Fibroblast of mammary gland (primary cell): ENCODE measurements at places on chromosomes 7 and 10.

GRCh38 chr10:114811862-114812261 lies 9.7 kb upstream of the FHIP2A start:
- DNase-seq = no peak

GRCh38 chr7:95716357-95717122 lies 55.8 kb upstream of the DYNC1I1 start:
- DNase-seq = no peak

GRCh38 chr7:139776486-139777132 lies 1.2 kb downstream of the HIPK2 start:
- peak; percentile 40 for DNase-seq

- no peak for DNase-seq
Measured at GRCh38 chr7:90430614-90431460, 27.6 kb downstream of the CLDN12 start.

DNA sequence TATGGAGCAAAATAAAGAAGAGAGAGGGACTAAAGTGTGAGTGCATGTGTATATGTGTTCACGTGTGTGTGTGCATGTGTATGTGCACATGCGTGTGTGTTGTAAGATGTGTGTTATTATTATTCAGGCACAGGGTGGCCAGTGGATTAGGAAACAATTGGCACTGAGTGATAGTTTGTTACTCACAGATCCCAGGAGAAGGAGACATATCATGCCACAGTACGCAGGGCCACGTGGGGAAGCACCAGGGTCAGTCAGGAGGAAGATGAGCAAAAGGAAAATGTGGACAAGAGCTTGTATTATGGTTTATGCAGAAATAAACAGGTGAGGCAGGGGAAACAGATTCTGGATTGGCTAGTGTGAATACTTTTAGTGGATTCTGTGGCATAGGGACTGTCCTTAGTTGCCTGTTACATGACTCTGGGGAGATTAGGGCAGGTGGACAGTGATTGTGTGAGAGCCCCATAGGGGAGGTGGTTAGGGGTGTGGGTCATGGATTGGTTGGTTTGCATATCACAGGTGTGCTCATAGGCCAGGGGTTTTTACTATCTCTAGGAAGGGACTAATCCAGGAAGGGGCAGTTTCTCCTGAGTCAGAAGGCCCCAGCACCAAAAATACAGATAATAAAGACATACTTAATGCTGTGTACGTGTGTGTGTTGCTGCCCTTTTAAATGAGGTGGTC lies 90.0 kb downstream of the PLXDC2 start:
- peak; percentile 4 for DNase-seq

- no peak for DNase-seq
Measured at GRCh38 chr7:130993671-130994365, 259.8 kb upstream of the KLF14 start.

DNA sequence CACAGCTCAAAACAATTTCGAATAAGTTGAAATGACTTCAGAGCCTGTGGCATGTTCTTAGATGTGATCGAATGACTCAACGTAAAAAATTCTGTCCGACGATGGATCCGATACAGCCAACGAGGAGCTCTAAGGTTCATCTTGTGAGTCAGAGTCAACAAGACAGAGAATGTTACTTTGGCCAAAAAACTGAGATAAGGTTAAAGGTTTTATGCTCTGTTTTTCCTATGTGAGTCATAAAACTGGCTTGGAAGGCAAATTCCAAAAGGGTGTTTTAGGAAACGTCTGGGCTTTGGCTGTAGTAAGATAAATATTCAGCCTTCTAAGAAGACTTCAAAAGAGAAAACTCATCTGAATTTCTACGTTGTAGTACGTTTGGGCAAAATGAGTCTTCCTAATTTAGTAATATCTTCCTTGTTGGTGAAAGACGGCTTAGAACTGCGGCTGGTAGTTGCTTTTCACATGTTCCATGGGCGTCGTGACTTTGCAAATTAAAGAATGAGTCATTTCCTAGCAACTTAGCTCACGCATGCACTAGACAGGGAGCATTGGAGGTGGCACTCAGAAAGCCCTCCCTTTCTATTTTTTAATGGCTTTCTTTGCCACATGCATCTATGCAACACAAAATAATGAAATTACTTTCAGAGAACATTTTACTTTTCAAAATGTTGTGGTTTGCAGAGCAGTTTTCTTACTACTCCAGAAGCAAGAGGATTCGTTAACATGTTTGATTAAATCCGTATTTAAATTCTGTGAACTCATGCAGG lies 28.2 kb downstream of the PFKP start:
- peak; percentile 100 for DNase-seq

DNA sequence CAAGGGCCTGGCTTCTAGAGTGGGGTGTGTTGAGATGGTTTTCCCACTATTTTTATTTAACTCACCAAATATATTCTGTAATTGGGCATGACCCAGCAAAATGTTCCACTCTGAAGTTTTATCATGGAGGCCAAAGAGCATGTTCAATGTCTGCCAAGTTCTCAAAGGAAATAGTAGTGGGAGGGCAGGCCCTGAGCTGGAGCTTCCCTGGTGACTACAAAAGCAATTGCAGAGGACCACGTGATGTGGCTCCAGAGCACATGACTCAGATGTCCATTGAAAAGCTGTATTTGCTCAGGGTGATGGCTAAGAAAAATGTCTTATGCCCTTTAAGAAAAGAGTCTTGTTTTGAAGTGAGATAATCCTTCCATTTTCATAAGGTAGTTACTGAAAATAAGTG lies 1024.8 kb downstream of the LRMDA start:
- DNase-seq = peak; percentile 73

DNA sequence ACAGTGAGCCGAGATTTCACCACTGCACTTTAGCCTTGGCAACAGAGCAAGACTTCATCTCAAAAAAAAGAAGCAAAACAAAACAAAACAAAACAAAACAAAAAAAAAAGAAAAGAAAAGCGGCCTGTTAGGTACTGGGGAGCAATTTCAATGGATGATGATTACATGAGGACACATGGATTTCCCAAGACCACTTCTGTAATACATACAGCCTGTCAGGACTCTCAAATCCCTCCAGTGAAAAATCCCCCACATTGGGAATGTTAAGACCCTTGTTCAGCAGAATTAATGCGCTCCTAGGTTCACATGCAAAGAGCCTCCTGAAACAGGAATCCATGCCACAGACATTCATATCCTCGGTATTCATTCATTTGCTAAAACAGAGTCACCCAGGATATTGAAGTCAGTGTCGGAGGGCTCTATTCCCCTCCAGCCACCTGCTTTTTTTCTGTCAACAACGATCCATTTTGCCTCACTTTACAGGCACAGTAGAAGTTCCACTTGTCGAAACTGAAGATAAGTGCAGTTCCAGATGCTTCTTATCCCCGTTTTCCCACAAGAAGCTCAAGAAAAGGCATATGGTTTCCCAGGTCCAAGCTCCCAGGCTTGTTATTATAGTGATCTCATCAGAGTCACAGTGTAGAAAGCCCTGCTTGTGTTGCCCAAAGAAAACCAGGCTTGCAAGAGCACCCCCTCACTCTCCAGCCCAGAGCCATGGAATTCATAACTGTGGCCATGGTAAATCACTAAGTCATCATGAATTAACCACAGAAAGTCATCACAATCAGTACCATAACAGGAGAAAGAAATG lies 20.2 kb downstream of the SLC16A12 start:
- DNase-seq = peak; percentile 100

- DNase-seq = peak; percentile 46
Measured at GRCh38 chr7:76089865-76090475, 42.1 kb downstream of the MDH2 start.

DNA sequence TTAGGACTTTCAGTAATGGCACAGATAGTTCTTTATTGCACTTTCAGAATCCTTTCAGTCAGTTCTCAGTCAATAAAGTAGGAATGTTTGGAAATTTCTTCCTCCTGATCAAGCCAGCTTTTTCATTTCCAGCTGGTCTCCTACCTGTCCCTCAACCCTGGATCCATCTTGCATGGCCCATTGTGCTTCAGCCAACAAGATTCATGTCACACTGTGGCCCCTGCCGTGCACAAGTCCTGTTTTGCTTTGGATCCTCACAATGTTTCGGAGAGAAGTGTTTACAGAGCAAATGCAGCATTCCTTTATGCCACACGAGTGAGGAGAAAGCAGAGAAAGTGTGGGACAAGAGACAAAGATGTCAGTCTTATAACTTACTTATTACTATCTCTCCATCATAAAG lies 1694.7 kb upstream of the LRRTM3 start:
- no peak for DNase-seq

DNA sequence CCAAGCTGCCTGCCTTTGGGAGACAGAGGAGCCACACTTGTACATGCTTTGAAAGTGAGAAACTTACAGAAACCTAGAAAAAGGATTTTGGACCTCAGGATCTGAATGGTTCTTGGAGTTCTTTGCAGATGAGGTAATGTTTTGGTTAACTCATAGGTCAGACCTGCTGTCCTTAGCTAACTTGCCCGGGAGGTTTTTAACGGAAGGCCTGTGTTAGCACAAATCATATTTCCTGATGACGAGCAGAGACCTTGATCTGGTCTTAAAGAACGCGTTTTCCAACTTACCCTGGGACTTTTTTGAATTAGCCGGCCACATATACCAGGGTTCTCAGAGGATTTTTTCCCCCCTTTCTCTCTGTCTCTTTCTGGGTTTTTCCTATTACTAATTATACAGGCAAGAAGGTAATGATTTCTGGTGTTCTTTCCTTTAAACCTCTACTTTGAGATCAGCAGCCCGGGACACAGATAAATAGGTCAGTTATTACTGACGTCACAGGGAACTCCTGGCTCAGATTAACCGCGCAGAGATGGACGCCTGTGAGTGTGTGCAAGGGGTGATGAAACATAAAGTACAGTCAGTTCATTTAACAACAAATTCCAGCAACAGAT lies 101.7 kb upstream of the KLF6 start:
- peak; percentile 97 for DNase-seq

DNA sequence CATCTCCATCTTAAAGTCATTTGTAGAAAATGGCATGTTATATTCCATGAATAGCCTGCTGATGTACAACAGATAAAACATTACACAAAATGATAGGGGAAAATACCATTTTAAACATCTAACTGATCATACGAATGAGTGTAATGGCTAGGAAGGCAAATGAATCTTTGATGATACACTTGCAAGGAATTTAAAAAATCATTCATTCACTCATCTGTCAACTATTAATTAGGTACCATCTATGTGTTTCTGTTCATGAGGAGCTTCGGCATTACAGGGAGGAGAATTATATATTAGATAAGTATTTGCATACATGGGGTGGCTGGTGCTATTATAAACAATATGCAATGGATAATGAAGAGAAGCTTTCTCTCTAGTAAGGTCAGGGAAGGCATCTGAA lies 183.7 kb downstream of the CACNB2 start:
- no peak for DNase-seq

GRCh38 chr7:131164025-131164925 lies 163.4 kb upstream of the MKLN1 start:
- DNase-seq = peak; percentile 95

DNA sequence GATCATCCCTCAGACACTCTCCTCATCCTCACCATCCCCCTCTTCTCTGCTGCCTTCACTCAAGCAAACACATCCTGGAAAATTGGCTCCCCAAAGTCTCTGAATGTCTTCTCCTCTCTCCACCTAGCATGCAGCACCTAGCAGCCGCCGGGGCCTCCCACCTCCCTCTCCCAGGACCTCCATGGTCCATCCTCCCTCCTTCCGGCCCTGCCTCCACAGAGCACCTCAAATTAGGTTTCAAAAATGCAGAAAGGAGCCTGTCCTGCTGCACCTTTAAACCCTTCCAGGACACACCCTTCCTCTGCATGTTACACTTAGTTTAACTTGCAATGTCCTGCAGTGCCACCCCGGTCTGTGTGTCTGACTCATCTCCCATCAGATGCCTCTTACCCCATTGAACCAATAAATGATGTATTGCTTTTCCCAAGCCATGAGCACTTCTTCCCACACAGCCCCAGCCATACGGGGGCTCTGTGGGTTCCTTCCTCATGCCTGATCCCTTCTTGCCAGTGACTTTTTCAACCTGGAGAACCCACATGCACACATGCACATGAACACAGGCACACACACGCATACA lies 582.5 kb upstream of the MGMT start:
- no peak for DNase-seq

- no peak for DNase-seq
Measured at GRCh38 chr10:3429676-3430075, 257.1 kb upstream of the PITRM1 start.

GRCh38 chr7:81707196-81707595 lies 62.7 kb downstream of the HGF start:
- DNase-seq = no peak

DNA sequence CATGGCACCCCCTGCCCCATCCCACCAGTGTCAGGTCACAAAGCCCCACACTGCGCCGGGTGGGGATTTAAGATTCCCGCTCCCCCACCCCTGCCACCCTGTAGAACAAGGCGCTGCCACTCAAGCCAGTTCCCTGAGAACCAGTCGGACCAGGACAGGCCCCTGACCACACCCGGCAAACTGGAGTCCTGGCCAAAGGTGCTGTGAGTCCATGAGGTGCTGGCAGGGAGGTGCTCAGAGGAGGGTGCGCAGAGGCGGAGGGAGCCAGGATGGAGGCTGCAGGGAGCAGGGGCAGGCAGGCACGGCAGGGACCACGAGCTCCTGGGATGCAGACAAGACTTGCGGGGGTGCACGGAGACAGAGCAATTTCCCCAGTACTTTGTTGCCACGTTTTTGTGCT lies 19.7 kb upstream of the GDI2 start:
- no peak for DNase-seq

- DNase-seq = no peak
Measured at GRCh38 chr10:121519901-121520493, 78.2 kb downstream of the FGFR2 start.

DNA sequence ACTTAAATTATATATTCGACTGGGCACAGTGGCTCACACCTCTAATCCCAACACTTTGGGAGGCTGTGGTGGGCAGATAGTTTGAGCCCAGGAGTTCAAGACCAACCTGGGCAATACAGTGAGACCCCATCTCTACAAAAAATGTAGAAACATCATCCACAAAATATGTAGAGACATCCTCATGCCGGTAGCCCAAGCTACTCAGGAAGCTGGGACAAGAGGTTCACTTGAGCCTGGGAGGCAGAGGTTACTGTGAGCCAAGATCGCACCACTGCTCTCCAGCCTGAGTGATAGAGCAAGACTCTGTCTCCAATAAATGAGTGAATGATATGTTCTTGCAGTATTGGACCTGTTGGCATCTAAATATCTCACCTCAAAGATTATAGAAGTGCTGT lies 22.6 kb upstream of the TNS3 start:
- DNase-seq = no peak

GRCh38 chr10:7407368-7408290 lies 3.2 kb downstream of the SFMBT2 start:
- DNase-seq = peak; percentile 16

- no peak for DNase-seq
Measured at GRCh38 chr7:14292737-14293136, 303.3 kb upstream of the ETV1 start.

GRCh38 chr10:7475939-7476338 lies 65.1 kb upstream of the SFMBT2 start:
- DNase-seq = no peak

- DNase-seq = no peak
Measured at GRCh38 chr10:121845044-121845784, 82.6 kb downstream of the ATE1 start.
